ENCODE measurements at places on chromosomes 3 and 15.

DNA sequence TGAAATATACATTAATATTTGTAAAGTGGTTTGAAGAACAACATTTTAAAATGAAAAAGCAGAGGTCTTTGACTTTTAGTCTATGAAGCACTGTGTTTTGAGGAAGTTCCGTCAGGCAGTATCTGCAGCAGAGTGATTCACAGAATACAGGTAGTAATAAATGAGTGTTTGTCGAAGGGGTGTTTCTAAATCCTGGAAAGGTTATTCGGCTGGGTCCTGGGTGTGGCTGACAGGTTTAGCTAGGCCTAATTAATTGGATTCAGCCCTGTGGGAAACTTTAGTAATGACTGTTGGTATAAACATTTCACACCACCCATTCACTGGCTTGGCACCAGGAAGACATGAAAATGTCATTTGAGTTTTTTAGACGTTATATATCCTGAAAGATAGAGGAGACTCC, 51.3 kb downstream of the TIPARP start:
- no peak for DNase-seq

- DNase-seq = peak; percentile 76
Observed at GRCh38 chr3:49839193-49839809, 17.1 kb downstream of the TRAIP start.

GRCh38 chr15:85607842-85608241, 186.9 kb downstream of the KLHL25 start:
- DNase-seq = no peak

GRCh38 chr15:93505506-93505905, 416.5 kb upstream of the RGMA start:
- no peak for DNase-seq

DNA sequence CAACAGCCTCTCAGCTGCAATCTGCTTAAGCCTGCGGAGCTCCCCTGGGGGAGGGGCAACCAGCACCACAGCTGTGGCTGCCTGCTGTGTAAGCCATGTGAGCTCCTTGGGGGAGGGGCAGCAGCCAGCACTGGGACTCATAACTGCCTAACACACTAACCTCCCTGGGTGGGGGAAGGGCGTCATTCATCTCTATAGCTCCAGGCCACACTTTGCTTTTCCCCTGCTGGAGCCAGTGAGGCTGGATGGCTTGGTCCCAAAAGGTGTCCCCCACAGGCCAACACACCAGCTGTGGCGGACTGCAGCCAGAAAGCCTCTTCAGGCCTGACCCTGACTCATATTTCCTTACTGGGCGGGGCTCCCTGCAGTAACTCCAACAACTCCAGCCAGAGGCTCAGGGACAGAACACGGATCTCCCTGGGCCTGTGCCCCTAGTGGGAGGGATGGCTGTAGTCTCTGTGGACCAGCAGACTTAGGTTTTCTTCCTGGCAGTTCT, 129.8 kb downstream of the PPM1L start:
- DNase-seq = peak; percentile 55

- no peak for DNase-seq
Observed at GRCh38 chr3:15319575-15319974, 12.8 kb downstream of the SH3BP5 start.

GRCh38 chr15:47618241-47618640, 99.1 kb upstream of the SEMA6D start:
- DNase-seq = no peak

GRCh38 chr3:141684758-141685157, 53.3 kb upstream of the RNF7 start:
- no peak for DNase-seq

Measured in right lung (tissue), 10 donors.